T-helper 22 cell (primary cell): ENCODE measurements at places on chromosomes 3 and 15.

- DNase-seq: no peak
These were observed 17.5 kb downstream of the CHRM5 start for GRCh38 chr15:33985751-33986150.

DNA sequence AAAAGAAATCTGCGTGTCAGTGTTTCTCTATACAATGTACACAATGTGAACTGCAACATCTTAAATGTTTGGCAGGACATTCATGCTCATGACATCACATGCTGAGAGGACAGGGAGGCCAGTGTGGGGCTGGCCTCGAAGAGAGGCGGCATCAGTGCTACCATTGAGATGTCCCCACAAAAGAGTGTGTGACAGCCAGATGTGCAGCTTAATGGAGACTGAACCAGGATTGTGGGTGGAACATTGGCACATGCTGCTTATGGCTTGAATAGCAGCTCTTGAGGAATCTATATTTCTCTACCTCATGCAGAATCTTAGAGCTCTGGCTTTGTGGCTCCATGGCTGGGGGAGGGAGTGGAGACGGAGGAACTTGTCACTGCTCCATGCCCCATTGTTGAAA is 18.5 kb downstream of the CLDN11 start:
- no peak for DNase-seq

DNA sequence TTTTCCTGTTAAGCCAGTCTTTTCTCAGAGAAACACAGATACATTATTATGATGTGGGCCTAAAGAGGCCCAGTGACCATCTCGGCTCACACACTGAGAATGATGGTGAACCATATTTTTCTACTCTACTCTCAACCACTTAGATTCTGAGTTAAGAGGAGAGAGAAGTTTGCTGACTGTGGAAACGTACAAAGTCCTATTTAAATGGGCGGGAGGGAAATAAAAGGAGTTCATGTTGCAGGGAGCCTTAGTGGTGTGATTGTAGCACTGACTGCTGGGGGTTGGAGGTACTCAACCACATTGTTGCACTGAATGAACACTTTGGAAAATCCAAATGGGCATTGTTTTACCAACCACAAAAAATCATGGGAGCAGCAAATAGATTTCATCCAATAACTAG is 51.0 kb downstream of the ATP8B4 start:
- DNase-seq: no peak

DNA sequence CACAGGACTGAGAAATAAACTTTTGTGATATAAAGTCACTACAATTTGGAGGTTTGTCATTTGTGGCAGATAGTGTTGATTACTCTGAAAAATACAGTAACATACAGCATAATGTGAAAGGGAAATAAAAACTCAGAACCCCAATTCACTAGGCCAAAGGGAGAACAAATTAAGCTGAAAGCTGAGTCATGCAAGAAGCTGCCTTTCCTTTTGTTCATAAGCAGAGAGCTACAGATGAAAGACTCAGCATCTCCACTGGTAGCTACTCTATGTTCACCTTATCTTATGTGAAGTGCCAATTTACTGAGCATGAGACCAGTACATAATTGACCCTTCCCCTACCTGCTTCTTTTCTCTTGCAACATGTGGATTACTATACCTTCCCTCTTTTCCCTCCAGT is 19.3 kb upstream of the SLTM start:
- DNase-seq: no peak

DNA sequence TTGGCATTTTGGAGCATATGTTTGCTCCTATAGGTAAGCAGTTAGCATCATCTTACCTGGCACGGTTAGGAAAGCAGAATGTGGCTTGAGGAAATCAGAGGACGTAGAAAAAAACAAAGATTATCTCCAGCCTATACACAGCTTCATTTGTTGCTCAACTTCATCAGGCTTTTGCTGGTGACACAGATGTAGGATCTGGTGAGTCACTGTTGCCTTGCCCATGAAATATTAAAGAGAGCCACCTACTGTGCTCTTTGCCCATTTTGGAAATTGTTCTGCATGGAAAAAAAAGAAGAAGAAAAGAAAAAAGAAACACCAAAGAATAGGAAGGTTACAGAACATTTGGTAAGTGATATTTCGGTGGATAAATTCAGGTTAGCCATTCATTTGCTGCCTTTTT is 3.8 kb downstream of the IL1RAP start:
- DNase-seq: no peak

DNA sequence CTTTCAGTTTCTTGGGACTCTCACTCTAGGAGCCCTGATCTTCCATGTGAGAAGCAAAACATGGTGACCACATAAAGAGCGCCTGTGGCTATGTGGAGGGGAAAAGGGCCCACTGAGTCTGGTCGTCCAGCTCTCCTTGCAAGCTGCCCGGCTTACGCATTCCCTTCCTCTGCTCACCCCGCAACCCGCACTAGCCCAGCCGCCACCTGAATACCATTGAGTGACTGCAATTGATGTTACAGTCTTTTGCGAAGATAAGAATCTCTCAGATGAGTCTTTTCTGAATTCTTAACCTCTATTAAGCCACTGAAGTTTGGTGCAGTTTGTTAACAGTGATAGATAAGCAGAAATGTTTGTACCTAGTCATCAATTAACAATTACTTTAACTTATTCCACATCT is 589.0 kb upstream of the DPPA4 start:
- DNase-seq: no peak

DNA sequence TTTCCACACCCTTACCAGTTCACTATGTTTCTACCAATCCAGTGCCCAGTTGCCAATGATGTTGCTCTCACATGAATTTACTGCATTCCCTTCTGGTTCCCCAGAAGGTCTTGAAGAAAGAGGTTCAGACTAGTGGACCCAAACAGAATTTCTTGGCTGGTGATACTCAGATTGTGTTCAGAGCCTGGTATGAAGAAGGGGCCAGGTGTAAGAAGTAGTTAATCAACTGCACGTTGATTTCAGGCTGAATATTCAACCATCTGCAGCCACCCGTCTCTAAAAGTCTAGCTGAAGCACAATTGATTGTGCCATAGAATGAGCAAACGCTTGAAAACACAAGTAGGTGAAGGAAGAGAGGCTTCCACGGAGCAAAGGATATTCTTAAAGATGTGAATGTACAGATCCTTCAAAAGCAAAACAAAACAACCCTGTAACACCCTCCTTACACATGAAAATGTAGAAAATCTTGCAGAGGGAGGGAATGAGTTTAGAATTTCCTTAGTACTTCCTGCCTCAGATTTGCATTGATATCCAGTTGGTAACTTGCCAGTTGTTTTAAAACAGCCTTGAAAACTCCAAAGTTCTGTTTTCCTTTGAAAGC is 4.7 kb downstream of the RBMS3 start:
- no peak for DNase-seq

DNA sequence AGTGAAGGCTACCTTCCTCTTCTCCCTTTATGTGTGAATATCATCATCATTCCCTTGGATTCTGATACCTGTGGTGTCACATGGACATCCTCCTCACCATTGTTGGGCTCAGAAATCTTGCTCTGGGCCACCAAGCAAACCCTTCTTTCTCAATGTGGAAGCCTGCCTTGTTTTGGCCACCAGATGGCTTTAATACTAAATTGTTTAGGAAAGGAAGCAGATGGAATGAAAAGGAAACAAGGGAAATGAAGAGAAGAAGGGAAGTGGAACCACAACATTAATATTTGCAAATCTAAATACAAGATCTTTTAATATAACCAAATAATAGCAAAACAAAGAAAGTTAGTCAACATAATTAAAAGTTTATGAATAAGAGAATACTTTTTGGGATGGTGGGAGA is 14.0 kb downstream of the FAM227B start:
- no peak for DNase-seq

GRCh38 chr15:35827911-35828310 is 281.9 kb upstream of the DPH6 start:
- DNase-seq: no peak

GRCh38 chr3:13019243-13020095 is 53.8 kb downstream of the IQSEC1 start:
- DNase-seq: no peak

- no peak for DNase-seq
These were observed 62.8 kb upstream of the DCLK3 start for GRCh38 chr3:36827133-36827532.

DNA sequence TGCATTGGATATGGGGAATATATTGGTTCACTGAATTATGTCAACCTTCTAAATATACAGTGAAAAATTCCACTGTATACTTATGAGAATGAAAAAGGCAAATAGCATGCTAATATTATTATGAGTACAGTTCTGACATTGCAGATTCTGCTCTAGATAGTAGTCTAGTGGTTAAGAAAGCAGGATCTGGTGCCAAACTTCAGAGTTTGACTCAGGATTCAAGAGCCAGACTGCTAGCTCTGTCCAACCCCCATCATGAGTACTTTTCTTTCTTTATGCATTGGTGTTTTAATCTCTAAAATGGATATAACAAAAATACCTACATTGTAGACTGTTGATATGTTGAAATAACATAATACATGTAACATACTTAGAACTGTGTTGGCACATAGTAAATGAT is 57.3 kb upstream of the PLSCR4 start:
- no peak for DNase-seq

GRCh38 chr15:55954862-55955605 is 38.4 kb downstream of the NEDD4 start:
- DNase-seq: no peak

DNA sequence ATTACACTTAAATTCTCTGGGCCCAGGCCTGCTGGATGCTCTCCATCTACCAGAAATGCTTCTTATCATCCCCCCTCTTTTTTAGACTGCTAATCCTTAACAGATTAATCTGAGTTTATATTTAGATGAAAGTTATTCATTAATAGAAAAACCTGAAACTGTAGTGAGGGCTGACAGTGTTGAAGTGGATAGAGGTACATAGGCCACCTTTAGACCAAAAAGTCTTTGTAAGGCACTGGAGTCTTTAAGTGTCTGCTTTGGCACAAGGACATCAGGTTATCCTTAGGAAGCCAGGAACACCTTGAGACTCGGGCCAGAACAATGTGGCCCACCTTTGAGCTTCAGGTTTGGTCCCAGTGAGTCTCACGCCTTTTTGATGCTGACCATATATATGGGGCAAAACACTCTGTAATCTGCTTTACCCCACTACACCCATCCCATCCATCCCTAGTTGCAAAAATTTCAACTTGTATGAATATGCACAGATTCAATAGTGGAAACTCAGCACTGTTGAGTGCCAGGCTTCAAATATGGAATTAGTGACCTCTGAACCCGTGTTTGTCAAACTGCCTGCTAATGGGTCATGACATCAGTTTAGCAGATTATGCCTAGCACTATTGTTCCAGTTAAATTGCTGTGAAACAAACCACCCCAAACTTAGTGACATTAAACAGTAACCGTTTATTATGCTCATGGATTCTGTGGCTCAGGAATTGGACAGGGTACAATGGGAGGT is 44.0 kb downstream of the PDE8A start:
- no peak for DNase-seq

DNA sequence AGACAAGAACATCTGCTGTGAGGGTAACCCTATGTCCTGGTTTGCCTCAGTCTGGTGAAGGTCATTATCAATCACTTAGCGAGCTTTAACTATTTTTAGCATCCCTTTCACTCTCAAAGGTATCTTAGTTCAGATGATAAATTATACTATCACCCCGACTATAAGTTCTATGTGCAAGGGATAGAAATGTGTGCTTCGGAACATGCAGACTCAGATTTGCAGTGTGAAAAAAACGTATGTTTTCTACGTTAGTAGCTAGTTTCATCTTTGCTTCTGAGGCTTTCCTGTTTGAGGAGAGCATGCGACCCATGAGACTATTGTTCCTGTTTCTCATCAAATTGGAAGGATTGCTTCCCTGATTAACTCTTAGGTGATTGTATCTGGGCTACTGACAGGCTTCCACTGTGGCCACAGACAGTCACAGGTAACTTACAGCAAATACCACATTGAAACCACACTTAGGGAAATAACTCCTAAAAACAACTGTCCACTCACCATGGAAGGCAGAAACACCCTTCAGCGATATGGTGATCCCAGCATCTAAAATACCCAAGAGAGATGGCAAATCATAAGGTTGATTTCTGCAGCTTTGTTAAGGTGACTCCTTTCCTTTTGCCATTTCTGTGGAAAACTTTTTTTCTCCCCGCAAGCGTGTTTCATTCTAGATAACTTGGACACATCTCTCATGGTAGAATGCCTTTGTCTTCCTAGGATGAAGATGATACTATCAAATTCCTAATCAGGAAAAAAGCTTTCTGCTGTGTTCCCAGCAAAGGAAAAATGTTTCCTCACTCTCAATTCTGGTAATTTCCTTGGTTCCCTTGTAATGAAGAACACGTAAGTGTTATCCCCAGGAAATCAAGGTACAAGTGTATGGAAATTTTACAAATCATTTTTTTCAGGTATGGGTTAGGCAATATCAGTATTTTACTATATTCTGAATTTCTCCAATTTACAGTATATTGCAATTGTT is 5.2 kb downstream of the GCSAM start:
- DNase-seq: no peak

- no peak for DNase-seq
These were observed 74.0 kb downstream of the AKAP13 start for GRCh38 chr15:85454403-85454802.
